ENCODE measurements at places on chromosomes 16 and 17.

- no peak for DNase-seq
Observed at GRCh38 chr17:17466511-17466910, 10.3 kb upstream of the MED9 start.

DNA sequence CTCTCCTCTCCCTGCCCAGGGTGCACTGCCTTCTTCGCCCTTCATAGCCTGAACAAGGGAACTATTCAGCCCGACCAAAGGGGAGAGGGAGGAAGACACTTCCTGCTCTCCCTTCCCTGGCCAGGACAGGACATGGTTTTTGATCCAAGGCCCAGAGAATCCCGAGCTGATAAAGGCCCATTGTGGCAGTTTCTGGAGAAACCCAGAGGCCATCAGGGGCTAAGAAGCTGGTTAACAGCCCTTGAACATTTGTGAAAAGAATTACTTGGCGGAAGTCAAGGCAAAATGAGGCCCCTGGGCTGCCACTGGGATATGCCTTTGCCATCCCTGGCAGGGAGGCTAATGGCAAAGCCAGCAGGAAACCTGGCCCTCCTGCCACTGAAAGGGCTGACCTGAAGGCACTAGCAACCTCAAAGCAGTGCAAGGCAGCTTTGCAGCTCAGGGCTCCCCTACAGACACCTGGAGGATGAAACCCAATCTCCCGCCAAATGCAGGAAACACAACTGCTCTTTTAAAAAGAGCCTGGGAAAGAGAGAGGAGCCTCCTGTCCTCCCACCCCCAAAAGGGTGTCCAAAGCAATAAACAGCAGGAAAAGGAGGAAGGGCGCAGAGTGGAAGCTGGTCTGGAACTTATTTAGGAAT is 12.6 kb downstream of the PHB1 start:
- no peak for DNase-seq

DNA sequence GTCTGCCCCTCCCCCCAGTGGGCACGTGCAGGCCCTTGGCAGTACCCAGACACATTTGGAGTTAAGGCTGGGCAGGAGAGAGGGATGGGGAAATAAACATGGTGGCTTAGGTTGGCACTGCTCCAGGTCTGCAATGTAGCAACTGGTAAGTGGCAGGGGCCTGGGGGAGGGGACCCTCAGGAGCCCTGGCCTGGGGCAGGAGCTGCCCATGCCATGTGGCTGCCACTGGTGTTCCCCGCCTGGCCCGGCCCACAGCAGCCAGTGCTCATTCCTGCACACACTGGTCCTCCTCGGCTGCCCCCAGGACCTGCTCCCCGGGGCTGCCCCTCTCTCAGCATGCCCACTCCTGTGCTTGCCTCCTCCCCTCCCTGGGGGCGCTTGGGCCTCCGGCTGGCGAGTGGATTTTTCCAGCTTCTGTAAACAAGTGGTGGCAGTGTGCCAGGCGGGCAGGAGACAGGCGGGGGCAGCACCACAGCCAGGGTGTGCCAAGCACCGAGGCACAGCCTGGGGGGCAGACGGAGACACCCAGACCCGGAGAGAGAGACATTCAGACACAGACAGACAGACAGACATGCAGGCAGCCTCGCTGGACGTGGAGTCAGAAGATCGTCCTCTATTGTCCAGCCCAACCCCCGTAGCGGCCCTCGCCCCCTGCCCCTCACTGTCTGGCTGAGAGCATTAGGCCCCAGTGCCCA is 9.4 kb downstream of the THRA start:
- no peak for DNase-seq

GRCh38 chr16:85514598-85515318 is 98.4 kb upstream of the GSE1 start:
- DNase-seq: no peak

DNA sequence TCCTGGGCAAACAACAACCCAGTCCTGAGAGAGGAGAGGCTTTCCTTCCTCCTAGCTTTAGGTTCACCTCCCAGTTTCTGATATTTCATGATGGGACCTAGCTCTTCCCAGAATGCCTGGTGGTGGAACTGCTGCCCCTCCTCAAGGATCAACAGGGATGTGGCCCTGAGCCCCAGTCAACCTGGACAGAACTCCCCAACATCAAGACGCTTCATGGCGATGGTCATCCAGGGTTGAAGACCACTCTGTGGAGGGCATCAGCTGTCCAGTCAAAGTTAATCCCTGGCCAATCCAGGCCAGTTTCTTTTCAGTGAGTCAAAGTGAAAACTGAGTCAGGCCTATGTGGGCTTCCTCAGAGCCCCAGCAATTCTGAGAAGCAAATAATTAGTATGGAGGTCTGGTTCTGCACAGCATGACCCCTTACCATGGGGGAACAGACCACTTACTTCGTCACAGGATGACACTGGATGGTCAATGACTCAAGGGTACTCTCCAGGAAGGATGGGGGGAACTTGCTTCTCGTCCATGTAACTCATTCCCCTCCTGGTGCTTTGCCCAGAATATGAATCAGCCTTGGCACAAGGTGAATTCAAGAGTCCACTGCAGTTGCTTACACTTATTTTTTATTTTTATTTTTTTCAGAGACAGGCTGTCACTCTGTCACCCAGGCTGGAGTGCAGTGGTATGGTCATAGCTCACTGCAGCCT is 14.7 kb upstream of the XYLT2 start:
- no peak for DNase-seq

- no peak for DNase-seq
Observed at GRCh38 chr17:20993863-20994778, 48.7 kb downstream of the USP22 start.

- no peak for DNase-seq
Observed at GRCh38 chr16:48383877-48384519, 1.2 kb downstream of the SIAH1 start.

DNA sequence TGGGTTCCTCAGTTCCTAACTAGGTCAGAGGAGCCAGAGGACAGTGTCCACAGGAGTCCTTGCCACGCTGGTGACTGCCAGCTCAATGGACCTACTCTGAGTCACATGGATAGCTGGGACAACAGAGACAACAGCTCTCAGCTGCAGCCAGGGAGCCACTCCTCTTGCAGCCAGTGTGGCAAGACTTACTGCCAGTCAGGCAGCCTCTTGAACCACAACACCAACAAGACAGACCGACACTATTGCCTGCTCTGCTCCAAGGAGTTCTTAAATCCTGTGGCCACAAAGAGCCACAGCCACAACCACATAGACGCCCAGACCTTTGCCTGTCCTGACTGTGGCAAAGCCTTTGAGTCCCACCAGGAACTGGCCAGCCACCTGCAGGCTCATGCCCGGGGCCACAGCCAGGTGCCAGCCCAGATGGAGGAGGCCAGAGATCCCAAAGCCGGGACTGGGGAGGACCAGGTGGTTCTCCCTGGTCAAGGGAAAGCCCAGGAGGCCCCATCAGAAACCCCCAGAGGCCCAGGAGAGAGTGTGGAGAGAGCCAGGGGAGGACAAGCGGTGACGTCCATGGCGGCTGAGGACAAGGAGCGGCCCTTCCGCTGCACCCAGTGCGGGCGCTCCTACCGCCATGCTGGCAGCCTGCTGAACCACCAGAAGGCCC is 6.7 kb downstream of the ZNF646 start:
- DNase-seq: no peak

DNA sequence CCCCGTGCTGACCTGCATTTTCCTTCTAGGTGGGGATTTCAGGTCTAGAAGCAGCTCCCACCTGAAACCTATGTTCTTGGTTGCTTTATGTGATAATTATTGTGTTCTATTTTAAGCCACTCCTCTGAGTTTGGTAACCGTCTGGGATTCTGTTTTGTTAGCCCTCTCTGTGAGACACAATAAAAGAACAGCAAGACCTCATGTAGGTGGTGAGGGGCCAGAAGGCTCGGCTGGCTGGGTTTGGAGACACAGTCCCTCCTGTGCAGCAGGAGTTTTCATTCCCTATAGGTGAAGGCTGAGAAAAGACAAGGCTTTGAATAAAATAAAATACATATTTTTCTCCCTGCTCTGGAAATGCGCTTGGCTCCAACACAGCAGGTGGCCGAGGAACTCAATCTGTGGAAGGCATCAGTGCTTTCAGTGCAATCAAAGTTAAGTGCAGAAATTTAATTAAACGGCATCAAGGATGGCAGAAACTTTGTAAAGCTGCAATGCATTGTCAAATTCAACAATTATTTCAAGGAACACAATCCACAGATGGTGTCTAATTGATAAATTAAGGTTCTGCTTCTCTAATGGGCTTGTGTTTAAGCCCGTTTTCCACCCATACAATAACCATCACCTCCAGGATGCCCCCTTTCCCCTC is 107.8 kb downstream of the MSI2 start:
- DNase-seq: no peak

- DNase-seq: peak; percentile 67
Observed at GRCh38 chr17:42067371-42068091, 17.1 kb upstream of the C17orf113 start.

GRCh38 chr16:67053767-67054334 is 24.9 kb downstream of the CBFB start:
- DNase-seq: no peak

DNA sequence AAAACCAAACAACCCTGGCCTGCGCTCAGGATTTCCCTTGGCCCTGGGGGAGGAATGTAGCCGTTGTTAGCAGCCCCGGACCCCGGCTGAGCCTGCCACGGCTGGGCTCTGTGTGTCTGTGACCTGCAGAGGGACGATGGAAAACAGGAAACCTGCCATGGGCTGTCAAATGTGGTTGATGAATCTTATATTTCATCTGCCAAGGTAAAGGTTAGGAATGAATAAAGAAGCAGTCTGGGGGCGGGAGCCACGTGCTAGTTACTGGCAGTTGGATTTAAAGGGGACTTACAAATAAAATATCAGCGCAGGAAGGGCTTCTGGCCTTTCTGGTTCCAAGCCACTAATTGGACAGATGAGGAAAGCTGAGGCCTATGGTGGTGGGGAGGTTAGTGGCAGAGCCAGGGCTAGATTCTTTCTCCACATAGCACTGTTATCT is at the start of gene KRT23:
KRT23 (minus strand) TSS at position 263 of the 436 bp plus-strand sequence. CDS start 1,043 bp downstream, outside the sequence.
- no peak for DNase-seq

DNA sequence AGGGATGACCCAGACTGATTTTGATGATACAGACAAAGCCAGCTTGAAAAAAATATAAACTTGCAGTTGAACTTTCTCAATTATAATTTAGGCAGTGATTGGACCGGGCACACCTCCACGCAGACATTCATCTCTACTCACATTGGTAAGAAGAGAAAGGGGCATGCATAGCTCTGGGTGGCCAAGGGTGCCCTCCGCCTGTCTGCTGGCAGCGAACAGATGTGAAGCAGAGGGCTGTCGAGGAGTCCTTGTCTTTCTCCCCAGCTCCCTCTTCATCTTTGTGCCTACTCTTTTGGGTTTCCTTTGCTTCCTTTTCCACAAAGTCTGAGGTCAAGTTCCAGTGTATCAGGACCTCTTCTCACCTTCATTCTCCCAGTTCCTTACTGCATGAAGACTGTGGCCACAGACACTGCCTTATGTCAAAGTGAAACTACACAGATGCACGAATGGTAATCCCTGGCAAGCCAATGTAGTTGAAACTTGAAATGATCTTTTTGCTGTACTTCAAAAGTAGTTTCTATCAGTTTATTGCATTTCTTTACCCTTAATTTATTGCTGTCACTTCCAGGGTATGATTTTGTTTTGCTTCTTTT is 343.7 kb upstream of the SOX9 start:
- DNase-seq: no peak

GRCh38 chr16:8396463-8396862 is 193.8 kb downstream of the TMEM114 start:
- DNase-seq: no peak

DNA sequence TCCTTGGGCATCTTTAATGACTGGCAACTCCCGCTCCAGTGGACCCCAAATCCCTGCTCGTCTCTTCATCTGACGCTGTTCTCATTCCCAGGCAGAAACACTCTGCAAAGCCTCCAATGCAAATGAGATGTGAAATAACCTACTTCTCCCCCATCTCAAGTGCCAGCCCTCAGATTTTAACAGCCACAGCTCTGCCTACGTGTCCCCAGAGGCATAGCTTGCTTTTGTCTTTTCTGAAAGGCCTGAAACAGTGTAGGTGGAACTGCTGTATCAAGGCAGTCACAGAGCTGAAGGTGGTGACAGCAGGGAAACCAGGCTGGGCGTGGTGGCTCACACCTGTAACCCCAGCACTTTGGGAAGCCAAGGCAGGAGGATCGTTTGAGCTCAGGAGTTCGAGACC is 14.7 kb downstream of the RPH3AL start:
- no peak for DNase-seq

- no peak for DNase-seq
Observed at GRCh38 chr16:52553322-52553721, 6.4 kb upstream of the TOX3 start.

DNA sequence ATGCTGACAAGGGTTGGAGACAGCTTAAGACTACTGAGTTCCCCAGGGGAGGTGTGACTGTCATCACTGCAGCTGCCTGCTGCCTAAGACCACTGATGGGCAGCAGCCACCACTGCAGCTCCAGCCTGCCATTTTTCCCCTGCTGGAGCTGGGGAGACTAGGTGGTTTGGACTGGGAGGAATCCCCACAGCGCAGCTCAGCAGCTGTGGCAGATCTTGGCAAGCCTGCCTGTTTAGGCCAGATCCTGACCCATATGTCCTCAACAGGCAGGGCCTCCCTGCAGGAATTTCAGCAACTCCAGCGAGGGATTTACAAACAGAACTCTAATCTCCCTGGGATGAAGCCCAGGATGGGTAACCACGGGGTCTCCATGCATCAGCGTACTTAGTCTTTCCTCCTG is 356.4 kb upstream of the TOM1L1 start:
- no peak for DNase-seq

GRCh38 chr17:14209215-14209614 is 27.4 kb downstream of the CDRT15 start:
- DNase-seq: no peak

DNA sequence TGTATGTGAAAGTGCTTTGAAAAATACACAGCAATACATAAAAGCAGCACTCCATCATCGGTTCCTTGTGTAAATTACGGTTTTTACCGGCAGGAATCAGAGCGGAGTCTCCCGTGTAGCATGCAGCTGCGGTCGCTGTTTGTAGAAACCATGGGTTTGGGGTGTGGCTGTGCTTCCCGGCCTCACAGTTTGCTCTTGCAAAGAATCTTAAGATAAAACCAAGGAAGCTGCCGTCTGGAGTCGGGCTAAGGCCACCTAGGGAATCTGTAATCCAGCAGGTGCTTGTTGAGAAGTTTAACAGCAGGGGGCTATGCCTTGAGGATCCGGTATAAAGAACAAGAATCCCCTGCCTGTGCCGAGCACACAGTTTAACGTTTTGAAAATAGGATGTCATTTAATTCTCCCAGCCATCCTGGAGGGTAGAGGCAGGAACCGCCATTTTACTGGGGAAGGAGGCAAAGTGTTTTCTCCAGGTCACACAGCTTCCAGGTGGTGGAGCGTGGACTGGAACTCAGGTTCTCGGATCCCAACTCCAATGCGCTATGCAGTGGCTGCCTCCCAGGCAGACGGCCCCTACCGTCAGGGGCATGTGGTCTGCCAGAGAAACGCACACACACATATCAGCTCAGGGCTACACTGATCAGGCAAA is 6.0 kb upstream of the TLCD3A start:
- DNase-seq: no peak
